ENCODE measurements at places on chromosomes 2 and 18.

DNA sequence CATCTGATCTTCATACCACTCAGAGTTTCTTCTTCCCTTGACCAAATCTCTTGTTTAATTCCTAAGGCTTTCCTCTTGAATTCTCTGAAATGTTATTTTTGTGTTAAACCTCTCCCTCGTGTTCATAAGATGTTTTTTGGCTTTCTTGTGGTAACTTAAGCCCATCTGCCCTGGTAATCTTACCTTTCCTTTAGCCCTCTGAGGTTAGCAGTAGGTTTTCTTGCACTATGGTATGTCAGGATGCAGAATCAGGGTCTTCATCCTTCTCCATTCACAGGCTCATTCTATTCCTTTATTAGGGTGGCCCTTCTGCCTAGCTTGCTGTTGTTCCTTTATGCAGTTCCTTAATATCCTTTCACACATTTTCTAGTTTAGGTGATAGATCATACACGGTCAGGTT lies 24.1 kb downstream of the GIGYF2 start:
- no peak for DNase-seq

DNA sequence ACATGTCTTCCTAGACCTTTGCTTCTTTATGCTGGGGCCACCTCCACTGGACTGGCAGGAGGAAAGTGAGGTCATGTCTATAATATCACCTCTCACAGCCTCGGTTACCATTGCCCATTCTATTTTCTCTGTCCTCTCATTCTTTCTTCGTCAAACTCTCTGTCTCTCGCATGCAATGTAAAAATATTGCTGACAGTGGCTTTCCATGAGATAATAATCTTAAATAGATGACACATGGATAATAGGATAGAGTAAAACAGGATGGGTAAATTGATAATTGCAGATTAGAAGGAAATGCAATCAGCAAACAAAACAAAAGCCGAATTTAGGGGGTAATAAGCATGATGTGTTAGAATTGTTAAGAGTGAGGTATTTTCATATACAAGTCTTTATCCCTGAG lies 215.7 kb upstream of the PARD3B start:
- DNase-seq, result no peak

GRCh38 chr18:37243741-37244140 lies 321.9 kb downstream of the CELF4 start:
- DNase-seq, result no peak

DNA sequence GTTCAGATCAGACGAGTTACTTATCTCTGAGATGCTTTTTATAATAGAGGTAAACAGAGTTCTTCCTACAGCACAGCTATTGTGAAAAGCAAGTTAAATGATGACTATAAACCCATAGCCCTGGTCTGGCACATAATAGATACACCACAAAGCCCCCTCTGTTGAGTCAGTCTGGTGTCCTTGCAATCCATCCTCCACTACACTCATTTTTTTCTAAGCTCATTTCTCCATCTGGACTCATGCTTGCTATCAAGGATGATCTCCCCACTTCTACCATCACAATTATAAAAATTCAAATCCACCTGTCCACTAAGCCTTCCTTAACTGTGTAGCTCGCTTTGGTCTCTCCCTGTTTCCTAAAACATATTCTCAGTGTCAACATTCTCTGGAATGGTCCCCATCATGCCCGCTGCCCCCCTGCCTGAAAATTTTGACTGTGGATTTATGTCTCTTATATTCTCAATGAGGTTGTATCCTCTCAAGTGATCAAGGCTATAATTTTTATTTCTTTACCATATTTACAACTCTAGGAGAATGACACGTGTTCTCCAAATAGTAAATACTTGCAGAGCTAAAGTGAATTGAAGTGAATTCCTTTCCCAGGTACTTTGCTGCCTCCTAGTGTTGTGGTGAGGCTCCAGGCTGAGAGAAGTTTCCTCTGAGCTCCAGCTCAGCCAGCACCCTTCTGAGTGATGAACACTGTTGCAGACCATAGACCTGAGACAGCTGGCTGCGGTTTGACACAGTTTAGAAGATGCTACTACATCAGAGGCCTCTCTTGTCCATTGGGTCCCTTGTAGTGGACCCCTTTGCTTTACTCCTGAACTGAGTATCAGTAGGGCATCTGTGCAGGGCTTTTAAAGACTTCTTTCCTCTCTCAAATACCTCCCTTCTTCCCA lies 108.7 kb downstream of the DPP10 start:
- DNase-seq, result peak; percentile 52
